ENCODE measurements at places on chromosomes 3 and 15. TPM values are rescaled to one million over a fixed set of nuclear protein-coding genes. Genes with fewer than 3 reads are reported as not detected.
A peak's percentile ranks its signal among the peaks of the same experiment; 100 is the strongest.

Gene FOXB1
- total RNA-seq = not detected

DNA sequence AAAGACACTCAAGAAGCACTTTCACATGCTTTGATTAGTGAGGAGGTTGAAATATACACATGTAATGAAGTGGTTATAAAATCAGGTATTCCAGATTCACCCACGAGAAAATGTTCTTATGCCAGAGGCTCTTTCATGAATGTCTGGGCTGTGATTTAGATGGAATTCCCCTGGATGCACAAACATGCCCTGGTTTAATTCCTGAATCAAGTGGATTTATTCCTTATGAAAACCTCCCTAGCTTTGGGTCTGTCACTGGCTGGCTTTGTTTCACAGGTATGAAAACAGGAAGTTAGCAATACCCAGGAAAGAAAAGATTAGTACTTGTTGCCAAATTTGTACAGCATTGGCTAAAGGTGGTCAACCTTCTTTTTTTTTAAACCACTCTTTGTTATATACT is 1123.0 kb downstream of the ROBO1 start:
- no peak for DNase-seq

GRCh38 chr15:56320316-56320715 is 44.9 kb upstream of the TEX9 start:
- DNase-seq = no peak

DNA sequence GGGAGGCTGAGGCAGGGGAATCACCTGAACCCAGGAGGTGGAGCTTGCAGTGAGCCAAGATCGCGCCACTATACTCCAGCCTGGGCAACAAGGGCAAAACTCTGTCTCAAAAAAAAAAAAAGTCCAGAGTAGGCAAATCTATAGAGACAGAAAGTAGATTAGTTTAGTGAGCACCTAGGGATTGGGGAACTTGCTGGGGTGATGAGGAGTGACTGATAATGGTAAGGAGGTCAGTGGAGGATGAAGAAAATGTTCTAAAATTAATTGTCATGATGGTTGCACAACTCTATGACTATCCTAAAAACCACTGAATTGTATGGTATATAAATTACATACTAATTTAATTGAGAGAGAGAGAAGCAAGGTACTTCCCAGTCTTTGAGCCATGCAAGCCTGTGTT is 27.8 kb upstream of the LYZL4 start:
- no peak for DNase-seq

Gene CYFIP1
- total RNA-seq = 28.1 TPM

Gene P4HTM
- total RNA-seq = 65.2 TPM

- DNase-seq = peak; percentile 98
Observed at GRCh38 chr15:79168922-79169456, 78.4 kb upstream of the RASGRF1 start.

Gene PPP1R14D
- not detected for total RNA-seq
